Germinal center (tissue), 1 donor: ENCODE measurements at places on chromosomes 2 and 18.

- DNase-seq, result no peak
Observed at GRCh38 chr18:13638719-13639595, 87.4 kb downstream of the FAM210A start.

GRCh38 chr2:28135324-28135723 is 244.8 kb downstream of the BABAM2 start:
- no peak for DNase-seq

GRCh38 chr2:20421336-20421987 is 25.4 kb upstream of the RHOB start:
- DNase-seq, result no peak

DNA sequence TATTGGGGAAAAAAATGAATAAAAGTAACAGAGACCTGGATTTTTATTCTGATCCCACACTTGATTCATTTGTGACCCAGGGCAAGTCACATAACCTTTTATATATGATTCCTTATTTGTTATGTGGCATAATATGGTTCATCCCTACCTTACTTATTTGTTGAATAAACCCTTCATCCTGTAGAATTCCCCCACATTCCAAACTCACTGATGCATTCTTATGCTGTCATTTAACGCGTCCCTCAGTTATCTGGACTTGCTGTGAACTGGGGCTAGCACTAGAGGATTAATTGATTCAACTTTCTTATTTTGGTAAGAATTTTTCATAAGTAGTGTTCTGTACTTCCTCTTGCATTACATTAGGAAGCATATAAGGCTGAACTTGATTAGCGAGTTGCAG is 384.7 kb upstream of the RAB12 start:
- no peak for DNase-seq

DNA sequence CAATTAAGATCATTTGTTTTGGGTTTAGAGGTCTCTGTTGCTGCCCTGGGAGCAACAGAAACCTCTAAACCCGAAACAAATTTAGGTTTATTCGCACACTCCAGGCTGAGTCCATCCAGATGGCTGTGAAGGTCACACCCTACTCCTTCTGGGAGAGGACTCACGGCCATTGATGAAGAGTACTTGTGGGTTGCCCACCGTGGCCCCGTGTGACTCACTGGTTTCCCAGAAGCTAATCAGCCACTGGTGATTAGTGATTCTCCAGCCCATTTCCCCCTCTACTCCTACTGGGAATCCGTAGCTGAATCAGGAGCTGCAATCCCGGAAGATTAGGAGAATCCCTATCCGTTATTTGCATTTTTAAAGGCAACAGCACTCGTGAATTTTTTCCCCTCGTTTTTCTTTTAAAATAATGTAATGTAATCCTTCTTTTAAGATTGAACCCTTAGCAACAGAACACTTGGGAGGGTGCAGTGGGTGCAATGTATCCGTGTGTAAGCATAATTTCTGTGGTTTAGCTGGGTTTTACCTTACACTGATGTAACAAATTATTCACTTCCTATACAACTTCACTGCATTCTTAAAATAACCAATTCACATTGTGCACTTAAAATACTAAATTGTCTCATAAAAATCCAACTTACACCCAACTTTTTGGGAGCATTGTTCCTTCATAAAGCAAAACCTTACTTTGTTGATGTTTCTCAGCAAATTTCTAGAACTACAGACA is 27.5 kb upstream of the EPAS1 start:
- no peak for DNase-seq

DNA sequence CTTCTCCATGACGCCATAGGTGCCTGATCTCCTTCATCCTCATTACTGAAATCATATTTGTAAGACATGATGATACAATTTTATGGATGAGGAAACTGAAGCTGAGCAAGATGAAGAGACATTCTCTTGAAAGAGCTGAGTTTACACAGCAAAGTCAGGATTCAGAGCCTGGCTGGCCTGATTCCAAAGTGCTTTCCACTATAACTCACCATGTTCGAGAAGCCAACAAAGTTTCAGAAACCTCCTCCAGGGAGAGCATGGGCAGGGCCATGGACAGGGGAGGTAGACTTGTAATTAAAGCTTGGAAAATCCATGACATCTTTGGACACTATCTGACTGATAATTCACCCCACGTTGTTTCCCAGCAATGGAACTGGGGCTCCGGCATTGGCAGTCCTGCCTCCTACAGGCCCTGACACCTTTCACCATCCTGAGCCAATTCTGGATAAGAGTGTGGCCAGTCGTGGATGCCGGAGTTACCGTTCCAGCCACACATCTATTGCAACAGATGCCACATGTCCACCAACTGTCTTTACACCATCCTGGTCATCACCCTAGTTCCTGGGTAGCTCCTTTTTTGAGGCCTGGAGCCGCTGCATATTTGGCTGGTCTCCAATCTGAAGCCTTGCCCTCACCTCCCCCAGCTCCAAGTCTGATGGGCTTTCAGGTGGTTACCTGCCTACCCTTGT is 85.0 kb upstream of the PPP1CB start:
- DNase-seq, result no peak

GRCh38 chr18:7896805-7897518 is 329.8 kb downstream of the PTPRM start:
- DNase-seq, result no peak

GRCh38 chr18:4193086-4193485 is 262.0 kb downstream of the DLGAP1 start:
- DNase-seq, result no peak

- DNase-seq, result no peak
Observed at GRCh38 chr2:218319813-218320365, 27.6 kb upstream of the TMBIM1 start.
